NCI-H1105 treated with DMSO at 0.1 percent for 48 hours (cell line): ENCODE measurements at places on chromosomes 5 and 9.
A peak's percentile ranks its signal among the peaks of the same experiment; 100 is the strongest.

DNA sequence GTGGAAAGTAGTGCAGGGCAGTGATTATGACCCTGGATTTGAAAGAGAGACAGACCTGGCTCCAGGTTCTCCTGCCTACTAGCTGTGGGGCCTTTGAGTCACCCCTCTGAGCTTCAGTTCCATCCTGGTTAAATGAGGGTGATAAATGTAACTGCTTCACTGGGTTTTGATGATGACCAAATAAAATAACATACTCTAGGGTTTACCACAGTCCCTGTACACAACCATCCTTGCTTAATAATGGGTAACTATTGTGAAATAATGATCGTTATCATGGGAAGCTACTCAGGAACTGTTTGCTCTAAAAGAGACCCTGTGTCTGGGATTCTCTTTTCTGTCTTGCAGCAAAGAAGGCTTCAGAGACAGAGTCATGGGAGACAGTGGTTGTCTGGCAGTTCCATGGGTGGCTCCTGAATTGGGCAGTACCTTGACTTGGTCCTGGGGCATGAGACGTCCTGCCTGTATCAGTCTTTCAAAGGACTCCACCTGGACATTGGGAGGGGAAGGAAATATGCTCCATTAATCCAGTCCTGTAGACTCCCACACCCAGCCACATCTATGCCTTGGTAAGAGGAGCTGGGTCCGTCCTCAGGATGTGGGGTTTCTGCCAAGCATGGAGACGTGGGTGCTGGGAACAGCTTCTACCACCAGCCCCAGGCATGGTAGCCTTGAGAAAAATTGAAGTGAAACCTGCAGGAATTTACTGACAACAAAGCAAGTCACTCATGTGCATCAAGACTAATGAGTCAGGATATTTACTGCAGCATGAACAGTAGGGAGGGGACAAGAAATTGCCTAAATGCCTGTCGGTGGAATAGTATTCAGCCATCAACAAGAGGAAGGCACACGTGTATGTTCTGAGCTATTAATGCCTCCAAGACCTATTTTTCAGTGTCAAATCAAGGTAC is 23.4 kb downstream of the AKNA start:
- DNase-seq = no peak

DNA sequence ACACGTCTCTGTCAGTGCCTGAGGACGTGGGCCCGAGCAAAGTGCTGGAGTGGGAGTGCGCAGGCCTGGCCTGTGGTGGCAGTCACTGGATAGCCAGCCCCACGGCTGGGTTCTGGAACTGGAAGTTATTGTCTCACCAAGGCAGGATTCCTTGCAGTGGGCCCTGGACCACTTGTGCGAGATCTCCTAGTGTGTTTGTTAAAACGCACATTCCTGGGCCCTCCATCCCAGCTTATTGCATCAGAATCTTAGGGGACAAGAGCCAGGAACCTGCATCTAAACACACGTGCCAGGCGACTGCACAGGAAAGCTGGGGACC is 26.9 kb downstream of the PTPA start:
- no peak for DNase-seq

DNA sequence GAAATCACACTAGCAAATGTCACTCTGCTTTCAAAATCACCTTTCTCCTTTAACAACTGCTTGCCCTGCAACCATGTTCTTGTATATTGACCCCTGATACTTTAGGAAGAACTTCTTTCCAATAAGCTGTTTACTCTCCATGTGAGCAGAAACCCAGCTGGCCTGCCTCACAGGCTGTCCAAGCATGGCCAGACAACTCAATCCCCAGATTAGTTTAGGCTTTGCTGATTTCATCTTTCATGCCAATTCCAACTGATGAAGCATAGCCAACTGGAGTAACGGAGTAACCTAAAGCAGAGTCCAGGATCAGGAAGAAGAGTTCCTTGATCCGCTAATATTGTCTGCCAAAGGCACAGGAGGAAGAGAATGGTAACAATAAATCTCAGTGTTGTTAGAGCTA is 56.7 kb upstream of the HTR1A start:
- DNase-seq = no peak

GRCh38 chr9:72297516-72297915 is 67.5 kb downstream of the ZFAND5 start:
- no peak for DNase-seq

DNA sequence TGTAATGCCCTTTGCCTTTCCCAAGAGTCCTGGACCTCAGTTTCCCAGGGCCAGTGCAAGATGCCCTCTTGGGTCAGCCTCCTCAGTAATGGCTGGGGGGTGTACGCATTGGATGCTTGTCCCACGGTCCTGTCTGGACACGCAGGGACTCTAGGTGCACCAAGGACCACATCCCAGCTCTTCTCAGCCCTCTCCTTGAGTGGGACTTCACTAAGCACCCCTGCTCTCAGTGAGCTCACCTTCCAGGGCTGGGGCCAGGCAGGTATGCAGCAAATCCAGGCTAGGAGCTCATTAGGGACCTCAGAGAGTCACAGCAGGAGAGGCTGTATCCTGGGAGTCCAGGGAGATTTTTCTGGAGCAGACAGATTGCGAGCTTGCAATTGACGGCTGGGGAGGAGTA is 59.8 kb downstream of the MACROH2A1 start:
- DNase-seq = no peak

DNA sequence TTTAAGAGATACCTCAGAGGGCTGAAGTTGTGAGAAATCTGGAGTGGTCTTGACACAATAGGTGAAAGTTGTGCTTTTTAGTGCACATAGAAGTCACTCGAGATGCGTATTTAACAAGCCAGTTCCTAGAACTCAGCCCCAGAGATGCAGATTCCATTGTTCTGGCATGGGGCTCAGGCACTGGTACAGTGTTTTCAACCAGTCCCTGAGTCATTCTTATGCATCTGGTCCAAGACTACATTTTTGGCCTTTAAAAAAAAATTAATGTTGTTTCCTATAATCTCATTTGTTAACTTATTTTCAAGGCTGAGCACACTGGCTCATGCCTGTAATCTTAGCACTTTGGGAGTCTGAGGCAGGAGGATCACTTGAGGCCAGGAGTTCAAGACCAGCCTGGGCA is 29.6 kb downstream of the PTTG1 start:
- DNase-seq = no peak

DNA sequence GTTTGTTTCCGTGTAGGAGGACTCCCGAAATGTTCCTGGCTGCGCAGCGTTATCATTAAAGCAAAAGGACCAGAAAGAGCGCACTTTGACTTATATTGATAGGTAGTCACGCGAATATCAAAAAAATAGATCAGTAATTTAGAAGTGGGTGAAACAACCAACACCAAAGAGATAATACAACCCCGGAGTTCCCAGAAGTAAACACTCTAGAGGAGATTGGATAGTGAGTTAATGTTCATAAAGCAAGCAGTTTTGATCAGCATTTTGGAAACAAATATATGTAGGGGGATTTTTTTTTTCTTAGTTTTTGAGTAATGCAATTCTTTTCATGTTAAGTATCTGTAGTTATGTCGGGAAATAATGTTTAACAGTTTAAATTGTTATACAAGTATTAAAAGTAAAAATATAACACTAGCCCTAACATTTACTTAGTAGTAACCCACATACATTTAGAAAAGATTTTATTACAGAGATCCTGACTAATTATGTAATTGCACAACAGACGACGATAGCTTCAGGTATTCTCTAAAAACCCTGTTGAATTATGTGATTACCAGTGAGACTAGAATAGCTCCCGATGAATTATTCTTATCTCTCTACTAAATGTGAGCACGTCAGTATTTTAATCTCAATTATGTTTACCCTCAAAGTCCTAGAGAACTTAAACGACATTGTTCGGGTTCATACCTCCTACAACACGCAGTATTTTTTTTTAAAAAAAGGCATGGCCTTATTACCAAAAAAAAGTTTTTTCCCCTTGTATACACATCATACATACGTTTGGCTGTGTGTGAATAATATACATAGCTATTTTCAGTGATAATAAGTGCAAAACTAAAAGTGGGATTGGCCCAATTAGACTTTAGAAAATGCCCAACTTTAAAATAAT is 9.4 kb upstream of the NFIB start:
- DNase-seq = no peak

DNA sequence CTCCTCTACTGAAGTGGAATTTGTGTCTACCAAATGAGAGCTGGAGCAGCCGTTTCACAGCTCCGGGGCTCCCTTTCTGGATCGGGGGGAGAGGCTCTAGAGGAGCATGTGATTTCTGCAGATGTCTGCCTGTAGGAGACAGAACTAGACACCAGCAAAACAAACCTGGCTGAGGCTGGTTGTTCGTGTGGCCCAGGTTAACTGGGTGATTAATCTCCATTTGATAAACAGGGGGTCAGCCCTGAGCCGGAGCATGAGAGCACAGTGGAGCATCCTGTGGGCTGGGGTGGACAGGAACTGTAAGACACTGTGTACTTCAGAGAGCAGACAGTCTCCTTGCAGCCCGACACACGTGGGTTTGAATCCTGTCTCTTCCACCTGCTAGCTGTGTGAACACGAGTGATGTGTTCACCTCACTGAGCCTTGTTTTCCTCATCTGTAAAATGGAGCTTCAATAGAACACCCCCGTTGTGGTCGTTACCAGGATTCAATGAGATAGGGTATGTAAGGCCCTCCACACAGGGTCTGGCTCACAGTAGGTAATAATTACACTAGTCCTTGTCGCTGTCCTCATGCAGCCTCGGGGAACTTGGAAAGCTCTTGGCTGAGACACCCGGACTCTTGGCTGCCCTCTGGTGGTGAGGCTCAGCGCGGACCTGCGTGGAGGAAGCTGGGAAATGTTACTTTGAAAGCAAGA is 12.9 kb downstream of the CXCL14 start:
- DNase-seq = peak; percentile 23

DNA sequence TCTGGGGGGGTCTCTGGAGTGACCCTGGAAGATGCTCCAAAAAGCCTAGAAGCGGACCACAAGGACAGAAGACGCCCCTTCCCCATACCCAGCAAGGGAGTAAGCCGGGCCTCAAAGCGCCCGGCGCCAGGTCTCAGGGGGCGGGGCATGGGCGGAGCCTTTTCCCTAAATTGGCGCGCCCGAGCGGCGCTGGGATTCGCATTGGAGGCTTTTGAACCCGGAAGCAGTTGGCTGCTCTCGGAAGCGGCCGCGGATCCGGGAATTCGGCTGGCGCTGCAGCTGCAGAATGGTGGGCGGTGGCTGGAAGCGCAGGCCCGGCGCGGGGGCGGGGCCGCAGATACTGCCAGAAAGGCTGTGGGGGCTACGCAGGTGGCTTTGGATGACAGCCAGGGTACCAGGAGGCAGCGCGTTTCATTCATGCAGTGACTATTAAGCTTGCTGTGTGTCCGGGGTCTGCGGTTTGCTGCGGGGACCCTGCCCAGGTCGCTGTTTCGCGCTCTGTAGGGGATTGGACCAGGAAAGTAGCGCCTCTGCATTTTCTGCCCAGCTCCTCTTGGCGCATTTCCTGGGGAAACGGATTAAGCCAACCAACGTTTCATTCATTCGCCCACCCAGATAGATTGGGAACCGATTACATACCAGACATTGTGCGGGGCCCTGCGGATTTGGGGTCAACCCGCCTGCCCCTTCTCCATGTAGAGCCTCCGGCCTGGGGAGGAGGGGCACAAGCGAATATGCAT is 83.0 kb upstream of the FREM1 start:
- peak; percentile 98 for DNase-seq

- no peak for DNase-seq
These were observed 102.3 kb downstream of the CCDC192 start for GRCh38 chr5:127805448-127805847.

GRCh38 chr9:130149654-130150286 is 22.4 kb upstream of the NCS1 start:
- no peak for DNase-seq

DNA sequence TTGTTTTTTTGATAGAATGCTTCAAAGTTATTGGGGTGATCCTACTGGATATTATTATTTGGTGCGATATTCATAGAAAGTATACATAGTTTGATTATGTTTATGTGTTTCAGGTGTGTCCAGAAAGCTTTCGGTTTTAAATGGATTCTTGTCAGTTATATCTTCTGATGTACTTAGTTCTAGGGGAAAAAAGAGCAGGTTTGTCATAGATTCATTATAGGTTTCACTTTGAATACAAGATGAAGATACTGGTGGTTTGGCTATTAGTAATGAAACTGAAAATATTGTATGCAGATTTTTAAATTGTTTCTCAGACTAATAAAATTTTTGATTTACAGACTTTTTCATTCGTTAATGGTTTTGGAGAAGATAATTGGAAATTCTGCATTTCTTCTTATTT is 98.9 kb downstream of the MAN2A1 start:
- no peak for DNase-seq

DNA sequence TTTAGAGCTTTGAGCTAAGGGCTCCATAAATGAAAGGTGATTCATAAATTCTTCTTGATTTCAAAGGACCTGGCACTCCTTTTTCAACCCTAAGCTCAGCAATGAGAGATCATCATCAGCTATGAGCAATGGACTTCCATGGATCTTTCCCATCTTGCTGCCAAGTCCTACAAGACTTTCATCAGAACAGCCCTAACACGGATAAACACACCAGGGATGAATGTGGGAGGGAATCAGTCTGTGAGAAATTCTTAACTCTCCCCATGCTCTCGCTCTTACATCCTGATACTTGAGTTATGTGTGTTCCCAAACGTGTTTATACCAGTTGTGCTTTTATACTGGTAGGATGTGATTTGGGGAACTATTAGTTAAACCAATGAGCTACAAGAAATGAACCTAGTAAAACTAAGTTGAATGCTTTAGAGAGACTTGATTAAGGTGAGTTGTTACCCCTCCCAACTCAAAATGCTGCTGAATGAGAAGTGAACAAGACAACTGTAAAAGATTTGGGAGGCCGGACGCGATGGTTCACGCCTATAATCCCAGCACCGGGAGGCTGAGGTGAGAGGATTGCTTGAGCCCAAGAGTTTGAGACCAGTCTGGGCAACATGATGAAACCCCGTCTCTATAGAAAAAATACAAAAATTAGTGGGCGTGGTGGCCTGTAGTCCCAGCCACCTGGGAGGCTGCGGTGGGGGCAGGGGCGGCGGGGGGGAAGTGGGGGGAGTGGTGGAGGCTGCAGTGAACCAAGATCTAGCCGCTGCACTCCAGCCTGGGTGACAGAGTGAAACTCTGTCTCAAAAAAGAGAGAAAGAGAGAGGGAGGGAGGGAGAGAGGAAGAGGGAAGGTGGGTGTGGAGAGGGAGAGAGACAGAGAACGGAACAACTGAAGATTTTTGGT is 5.2 kb upstream of the RPL26L1 start:
- DNase-seq = no peak

DNA sequence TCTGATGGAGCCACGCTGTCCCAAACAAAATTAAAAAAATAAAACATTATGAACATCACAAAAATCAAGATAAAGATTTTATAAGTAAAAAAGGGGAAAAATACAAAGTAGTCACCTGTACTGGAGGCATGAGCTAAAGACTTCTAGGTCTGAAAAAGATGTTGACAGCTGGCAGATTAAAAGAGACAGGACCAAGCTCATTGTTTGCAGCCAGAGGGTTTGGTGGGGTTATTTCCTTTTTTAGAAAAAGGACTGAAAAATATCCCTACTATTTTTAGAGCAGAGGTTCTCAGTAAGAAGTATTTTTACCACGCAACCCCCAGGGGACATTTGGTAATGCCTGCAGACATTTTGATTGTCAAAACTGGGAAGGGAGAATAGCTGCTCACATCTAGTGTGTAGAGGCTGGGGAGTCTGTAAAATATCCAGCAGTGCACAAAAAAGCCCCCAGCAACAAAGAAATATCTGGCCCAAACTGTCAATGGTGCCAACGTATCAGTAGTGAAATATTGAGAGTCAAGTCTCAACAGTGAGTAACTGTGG is 353.4 kb downstream of the TLE1 start:
- no peak for DNase-seq
